ENCODE measurements at places on chromosomes 2 and 18.

- DNase-seq, result no peak
These were observed 28.3 kb downstream of the MAP3K2 start for GRCh38 chr2:127359520-127359919.

GRCh38 chr2:210913461-210913860 lies 357.1 kb downstream of the CPS1 start:
- DNase-seq, result no peak

DNA sequence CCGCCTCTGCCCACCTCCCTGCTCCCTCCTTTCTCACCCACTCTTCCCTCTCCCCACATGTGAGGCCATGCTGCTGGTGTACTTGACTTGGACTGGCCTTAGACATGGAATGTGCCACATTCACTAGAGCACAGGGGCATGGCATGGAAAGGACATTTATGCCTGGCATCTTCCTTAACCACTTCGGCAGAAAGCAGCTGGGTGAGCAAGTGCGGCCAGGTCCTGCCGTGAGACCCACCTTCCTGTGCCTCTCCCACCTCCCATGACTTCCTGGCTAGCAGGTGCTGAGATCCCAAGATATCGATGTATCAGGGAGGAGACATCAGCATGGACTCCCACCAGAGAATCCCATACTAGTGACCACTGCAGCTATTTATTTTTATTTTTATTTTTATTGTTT lies 13.0 kb downstream of the GPR55 start:
- no peak for DNase-seq

GRCh38 chr2:218995972-218996711 lies 2.9 kb upstream of the CRYBA2 start:
- DNase-seq, result peak; percentile 40

DNA sequence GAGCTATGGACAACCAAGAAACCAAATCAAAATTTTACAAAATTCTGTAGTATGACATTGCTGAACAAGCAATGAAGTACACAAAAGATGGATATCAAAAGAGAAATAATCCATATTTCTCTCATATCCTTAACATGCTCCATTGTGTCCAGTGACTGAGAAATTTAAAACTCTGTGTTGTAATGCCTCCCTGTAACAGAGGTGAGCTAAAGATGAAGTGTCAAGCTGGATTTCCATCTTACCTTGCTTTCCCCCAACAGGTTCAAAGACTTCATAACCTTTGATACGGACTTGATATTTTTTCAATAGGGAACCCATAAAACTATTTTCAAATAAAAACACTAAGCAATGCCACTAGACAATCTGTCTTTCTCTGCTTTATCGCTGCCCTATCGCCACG lies 95.7 kb upstream of the SERTAD2 start:
- DNase-seq, result no peak

GRCh38 chr2:113281910-113282746 lies 3.4 kb upstream of the PAX8 start:
- no peak for DNase-seq
